Inflammatory macrophage treated with lipopolysaccharide for 1 hour (primary cell): ENCODE measurements at places on chromosomes 4 and X.

GRCh38 chr4:78553529-78554060, 2.0 kb downstream of the ANXA3 start:
- no peak for DNase-seq

DNA sequence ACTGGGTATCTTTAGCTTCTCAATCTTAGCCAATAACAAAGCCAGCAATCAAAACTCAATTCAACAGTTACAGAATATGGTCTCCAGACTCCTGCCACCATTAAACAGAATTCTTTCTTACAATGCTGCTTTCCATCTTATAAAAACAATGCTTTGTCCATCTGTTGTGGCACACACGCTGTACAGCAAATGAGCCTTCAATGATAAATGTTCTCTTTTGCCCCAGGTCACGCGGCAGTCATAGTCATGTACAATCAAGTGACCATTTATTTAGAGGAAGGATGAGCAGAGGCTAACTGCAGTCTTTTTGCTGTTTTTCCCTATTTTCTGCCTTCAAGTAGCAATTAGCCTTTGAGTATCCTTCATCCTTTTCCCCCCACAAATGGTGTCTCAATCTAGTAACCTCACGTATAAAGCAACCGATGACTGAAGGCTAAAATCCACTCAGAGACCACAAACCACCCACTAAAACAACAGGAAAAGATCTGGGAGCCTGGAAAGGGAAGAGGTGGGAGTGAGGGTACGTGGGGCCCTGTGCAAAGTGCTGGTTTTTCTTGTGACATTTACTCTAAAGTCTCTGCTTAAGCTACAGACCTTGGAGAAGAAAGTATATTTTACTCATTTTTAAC, 24.4 kb downstream of the TRIM2 start:
- no peak for DNase-seq

DNA sequence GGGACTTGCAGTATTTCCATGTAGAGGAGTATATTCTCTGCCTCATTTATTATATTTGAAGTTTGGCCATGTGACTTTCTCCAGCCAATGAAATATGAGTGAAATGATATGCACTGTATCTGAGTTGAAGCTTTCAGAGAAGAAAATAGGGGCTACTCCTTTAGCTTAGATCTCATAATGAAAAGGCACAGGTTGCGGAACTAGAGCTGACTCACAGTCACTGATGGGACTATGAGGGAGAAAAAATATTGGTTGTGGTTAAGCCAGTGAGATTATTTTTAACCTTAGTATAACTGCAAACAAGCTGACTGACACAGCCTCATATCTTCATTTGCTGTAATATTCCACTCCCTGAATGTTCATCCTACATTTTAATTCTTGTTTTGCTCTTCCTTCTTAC, 1104.3 kb downstream of the RPA4 start:
- DNase-seq = no peak

DNA sequence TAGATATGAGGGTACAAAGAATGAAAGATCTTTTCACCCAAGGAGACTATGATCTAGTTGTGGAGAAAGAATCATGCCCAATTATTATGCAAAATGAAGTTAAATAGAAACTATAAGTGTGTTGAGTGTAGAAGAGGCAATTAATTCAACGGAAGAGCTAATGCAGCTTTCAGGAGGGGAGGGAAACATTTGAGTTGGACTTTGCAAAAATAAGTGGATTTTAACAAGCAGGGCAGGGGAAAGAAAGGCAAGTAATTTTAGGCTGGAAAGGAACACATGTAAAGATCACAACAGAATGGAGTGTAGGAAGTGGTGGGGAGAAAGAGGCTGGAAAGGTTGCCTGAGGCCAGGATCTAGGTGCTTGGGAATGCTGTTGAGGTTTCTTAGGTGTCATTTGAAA, 44.1 kb downstream of the KLHL15 start:
- DNase-seq = no peak

DNA sequence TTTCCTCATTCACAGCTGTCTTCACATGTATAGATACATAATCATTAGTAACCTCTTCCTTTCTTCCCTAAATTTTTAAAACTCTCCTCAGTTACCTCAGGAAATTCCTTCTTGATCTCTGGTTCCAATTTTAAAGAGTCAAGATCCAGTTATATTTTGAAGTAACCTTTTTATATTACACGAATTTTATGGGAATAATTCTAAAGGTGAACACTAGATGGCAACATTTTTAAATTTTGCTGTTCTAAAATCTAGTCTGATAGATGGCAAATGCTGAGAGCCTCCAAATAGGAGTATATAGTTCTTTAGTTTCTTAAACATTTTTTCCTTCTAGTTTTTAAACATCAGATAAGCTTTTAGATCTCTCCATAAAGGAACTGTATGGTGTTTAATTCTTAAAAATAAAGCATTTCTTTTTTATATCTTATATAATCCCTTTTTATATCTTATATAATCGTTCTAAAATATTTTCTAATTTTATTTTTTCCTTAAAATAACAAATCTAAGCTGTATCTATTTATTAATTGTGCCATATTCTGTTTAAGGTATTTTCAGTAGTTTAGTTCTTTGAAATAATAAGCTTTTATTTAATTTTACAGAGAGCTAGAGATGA, 37.9 kb upstream of the PAPSS1 start:
- peak; percentile 42 for DNase-seq

DNA sequence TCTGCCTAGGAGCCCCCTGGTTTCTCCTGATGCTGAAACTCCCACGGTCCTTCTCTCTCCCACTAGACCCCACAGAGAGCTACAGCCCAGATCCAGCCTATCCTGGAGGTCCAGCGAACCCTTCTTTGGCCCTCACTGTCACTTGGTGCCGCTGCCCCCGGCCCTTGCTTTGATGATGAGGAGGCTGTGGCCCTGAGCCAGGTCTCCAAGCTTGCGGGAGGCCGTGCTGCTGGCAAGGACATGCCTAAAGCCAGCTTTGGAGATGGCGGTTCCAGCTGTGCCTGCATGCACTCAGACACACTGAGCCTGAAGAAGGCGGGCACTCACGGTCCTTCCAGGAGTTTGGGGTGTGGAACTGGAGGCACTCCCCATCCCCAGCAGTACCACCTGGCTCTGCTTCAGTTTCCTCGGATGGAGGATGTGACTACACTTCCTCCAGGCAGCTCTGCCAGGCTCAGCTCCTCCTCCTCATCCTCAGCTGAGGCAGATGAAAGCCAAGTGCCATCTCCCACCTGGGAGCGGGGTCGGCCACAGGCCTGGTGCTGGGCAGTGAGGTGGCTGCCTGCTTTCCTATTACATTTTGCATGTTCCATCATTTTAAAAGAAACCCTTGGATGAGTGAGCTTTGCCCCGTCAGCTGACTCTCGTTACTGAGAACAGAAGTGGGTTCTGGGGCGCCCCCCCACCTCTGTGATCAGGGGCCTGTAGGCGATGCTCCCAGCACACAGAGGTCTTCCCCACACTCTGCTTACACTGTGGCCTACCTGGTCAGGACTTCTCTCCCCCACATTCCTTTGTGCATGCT, 9.0 kb downstream of the TNIP2 start:
- no peak for DNase-seq
